ENCODE measurements at places on chromosomes 4 and X. TPM values are rescaled to one million over a fixed set of nuclear protein-coding genes. Genes with fewer than 3 reads are reported as not detected.

DNA sequence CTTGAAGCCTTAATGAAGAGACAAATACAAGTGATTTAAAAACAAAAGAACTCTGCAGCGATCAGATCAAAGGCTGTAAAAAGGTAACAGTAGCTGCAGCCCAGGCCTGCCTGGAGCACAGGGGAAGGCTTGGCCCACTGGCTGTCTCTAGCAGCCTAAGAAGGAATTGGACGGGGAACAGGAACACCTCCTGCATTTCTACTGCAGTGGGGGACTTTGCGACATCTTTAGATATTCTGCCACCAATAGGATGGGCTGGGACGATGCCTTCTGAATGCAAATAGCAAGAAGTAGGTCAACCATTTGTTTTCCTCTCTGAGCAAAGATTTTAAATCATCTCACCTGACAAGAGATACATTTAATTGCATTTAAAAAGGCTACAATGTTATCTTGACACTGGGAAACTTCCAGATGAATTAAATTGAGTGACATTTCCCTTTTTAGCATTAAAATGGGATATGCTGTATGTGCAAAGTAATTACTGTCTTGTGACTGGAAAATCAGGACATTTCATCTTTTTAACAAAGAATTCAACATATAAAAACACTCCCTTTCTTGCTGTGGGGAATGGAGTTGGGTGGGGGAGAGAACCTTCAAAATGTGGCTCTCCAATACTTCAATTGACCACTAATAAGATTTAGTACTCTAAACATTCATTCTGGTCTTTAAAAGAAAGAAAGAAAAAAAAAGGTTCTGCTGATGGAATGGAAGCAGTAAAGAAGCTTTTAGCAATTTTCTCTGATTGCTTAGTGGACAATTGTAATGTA, 70.0 kb downstream of the NYX start:
- no peak for DNase-seq

DNA sequence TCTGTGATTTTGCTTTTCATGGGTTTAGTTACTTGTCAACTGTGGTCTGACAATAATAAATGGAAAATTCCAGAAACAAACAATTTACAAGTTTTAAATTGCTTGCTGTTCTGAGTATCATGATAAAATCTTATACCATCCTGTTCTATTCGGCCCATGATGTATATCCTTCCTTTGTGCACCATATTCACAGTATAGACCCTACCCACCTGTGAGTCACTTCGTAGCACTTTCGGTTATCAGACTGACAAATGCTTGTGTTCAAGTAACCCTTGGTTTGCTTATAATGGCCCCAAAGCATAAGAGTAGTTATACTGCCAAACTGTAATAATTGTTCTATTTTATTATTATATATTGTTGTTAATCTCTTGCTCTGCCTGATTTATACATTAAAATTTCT, 1183.4 kb upstream of the PCDH7 start:
- DNase-seq = no peak

DNA sequence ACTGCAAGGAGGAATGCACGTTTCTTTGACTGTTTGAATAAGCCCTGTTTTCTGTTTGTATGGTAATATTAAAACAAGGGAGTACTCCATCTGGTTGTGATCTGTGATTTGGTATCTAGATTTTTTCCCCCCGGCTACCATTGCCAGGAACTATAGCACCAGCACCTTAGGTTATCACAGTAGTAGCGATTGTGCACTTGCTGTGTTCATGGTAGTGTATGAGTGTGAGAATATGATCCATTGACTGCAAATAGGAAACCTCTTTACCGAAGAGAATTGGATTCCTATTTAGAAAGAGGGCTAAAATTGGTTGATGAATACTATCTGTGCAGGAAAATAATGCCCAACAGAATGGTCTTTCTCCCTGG, 69.9 kb downstream of the LARP7 start:
- DNase-seq = no peak

DNA sequence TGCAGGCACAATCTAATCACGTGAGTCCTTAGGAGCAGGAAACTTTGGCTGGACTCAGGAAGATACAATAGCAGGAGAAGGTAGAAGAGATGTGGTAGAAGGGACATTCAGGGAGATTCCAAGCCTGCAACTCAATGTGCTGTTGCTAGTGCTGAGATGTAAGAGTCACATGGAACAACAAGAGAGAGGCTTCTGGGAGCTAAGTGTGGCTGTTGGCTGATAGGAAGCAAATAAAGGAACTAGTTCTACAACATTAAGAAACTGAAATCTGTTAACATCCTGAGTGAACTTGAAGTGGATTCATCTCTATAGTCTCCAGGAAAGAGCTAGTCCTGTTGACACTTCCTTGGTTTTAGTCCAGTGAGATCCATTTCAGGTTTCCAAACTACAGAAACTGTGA, 1207.4 kb downstream of the ADGRL3 start:
- no peak for DNase-seq

Gene PRKG2
- 1.1 TPM for total RNA-seq

Gene GC
- not detected for total RNA-seq

Gene UPF3B
- 18.4 TPM for total RNA-seq

- peak; percentile 62 for DNase-seq
Measured at GRCh38 chr4:98046665-98047064, 96.6 kb downstream of the STPG2 start.

Gene ADH1C
- total RNA-seq = not detected

Gene MSANTD1
- 1.2 TPM for total RNA-seq

- DNase-seq = no peak
Measured at GRCh38 chrX:10360116-10360515, 203.3 kb downstream of the CLCN4 start.

DNA sequence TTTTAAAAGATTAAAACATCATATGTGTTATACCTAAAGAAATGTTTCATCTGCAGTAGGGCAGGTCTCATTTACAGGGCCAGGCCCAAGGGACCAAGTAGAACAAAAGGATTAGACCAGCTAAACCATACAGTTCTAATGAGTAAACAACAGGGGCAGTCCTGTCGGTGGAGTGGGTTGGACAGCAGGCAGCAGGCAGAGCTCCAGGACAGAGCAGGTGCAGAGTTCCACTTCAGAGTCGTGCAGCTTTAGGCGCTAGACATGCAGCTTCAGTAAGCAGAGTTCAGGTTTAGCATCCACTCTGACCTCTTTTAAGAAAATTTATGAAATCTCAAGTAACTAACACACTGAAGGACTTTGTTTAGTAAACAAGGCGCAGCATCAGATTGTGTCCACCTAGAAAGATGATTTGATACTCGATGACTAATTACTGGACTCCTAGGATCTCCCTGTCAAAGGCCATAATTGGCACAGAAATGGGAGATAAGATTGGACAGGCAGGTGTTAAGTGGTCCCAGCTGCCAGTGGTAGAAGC, 487.7 kb upstream of the INTU start:
- no peak for DNase-seq

GRCh38 chrX:43556207-43556606, 99.9 kb upstream of the MAOA start:
- no peak for DNase-seq

Gene GRPR
- 264 TPM for total RNA-seq

Gene TEX13D
- not detected for total RNA-seq

DNA sequence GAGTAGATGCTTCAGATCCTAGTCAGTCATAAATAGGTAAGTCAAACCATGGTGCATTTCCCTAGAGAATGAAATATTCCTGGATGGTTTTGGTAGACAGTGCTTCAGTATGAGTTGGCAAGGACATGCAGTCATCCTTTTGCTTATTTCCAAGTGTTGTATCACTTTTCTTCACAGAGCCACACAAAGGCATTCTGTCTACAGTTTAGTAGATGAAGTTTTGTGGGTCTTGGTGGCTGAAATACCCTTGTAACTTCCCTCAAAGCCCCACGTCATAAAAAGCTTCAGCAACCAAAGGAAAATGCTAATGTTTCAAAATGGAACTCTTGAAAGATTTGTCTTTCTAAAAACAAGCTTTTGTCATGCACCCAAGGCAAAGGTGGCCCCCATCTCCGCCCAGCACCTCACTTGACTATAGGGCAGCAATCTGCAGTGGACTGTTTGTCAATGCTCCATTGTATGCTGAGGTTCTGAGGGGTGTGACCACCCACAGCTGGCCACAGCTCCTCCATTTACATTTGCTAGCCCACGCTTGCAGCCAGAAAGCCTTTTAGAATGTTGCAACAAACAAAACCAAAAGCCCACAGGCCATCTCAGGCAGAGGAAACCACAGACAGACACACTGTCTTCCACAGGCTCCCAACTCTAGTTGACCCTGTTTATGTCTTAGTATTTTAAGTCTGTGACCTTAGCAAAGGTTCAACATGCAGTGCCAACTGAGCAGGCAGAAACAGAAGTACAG, 87.1 kb upstream of the FAM9C start:
- no peak for DNase-seq

DNA sequence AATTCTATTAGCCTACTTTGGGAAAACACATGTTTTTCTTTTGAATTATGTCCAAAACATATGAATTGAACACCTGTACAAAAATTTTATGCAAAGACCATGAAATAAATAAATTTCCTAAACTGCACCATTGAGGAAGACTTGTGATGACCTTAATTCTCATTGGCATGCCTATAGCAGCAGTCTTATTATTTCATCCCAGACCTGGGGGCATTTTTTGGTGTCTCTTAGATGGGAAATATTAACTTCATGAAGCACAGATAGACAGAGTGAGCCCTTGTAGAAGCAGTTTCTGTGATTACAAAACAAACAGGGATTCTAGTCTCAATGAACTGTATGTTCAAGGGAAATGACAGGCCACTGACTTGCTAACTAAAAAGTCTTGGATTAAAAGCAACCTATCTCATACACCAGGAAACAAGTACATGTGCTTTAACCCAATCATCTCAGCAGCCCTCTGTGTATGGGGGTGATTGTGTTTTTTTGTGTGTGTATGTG, 32.0 kb upstream of the HPGD start:
- no peak for DNase-seq

DNA sequence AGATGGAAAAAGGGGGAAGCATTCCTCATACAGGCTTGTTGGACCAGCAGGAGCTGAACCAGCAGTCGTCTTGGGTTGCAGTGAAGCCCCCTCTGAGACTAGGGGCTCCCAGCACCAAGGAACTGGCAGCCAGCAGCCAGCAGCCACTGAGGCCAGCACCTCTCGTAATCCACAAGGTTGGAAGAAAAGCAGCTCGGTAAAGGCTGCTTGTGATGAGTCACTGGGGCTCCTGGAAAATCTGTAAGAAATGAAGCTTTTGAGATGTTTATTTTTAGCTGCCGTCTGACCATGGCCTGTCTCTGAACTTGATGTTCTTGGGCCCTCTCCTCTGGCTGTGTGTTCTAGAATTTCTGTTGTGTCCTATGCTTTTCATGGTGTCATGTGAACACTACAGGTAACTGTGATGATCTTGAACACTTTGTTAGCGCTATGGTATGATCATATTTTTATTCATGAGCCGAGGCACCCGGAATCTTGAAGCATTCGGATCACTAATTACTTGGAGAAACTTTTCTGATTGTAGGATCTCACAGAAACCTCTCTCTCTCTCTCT, 18.6 kb downstream of the CLCN4 start:
- no peak for DNase-seq

DNA sequence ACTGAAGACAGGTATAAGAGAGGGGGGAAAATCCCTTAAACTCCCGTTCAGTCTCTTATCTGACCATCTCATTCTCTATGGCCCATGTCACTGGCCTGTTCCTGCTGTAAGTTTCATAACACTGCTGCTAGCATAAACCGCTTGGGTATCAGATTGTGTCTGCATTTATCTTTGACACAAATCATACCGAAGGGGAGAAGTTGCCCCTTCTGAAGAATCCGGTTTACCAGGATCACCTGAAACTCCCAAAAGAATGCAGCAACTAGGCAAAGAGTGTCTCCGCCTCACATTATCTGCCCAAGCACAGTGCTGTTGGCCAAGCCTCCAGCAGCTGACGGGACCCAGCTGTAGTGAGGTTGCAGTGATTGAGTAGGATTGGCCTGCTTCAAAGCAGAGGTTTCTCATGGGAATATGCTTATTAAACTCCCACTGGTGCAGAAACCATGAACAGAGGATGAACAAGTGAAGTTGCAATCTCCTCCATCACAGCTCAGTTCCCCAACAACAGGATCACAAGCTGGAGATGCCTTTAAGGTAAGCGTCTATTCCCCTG, 71.3 kb upstream of the PUDP start:
- DNase-seq = no peak

GRCh38 chrX:54944816-54945215, 24.2 kb downstream of the TRO start:
- DNase-seq = no peak

DNA sequence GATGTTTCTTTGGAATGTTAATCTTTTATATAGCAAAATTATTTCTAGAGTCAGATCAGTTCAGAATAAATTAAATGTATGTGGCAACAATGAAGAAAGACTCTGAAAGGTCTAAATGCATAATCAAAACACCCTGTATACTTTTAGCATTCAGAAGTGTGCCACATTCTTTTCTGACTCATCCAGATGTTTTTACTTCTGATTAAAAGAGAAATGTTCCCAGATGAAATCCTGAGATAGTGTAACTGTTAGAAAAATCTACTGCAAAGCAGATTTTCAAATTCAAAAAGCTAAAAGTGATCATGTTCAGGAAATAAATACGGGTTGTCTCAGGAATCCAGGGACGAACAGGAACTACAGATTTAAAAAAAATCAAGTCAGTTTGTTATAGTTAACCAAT, 241.4 kb downstream of the GRIA3 start:
- no peak for DNase-seq

Gene XAGE2
- not detected for total RNA-seq

GRCh38 chr4:24224446-24224845, 334.6 kb upstream of the PPARGC1A start:
- DNase-seq = no peak

Gene SHOX
- not detected for total RNA-seq

GRCh38 chr4:1726146-1726934, 5.0 kb downstream of the TACC3 start:
- DNase-seq = peak; percentile 98

GRCh38 chr4:129429581-129430320, 333.8 kb downstream of the C4orf33 start:
- no peak for DNase-seq

Gene LRIT3
- 1.2 TPM for total RNA-seq

DNA sequence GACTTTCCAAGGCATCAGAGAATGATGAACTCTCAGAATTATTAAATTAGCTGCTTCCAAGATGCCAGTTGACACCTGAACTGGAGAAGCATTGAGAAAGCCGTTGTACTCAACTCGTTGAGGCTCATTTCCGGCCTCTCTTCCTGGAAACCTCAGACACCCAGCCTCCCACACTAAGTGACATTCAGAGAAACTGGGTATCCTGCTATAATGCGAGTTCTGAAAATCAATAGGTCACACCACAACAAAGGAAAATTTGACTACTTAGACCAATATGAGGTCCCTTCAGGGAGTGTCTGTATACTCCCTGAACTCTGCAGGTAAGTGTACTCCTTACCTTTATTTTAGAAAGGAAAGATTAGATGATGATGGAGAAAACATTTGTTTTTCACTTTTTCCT, 51.2 kb downstream of the ENPEP start:
- no peak for DNase-seq
